Glutamatergic neuron (in vitro differentiated cells): ENCODE measurements at places on chromosomes 3 and 15. TPM values are rescaled to one million over a fixed set of nuclear protein-coding genes. Genes with fewer than 3 reads are reported as not detected.

GRCh38 chr3:184796551-184796950 is 15.4 kb upstream of the VPS8 start:
- H3K4me3 ChIP-seq, result no peak overlapping the region
- no peak overlapping the region for H3K27ac ChIP-seq
- peaks cover 4% of the 10 kb centered on the region for H3K27me3 ChIP-seq
- DNase-seq, result no peak

- DNase-seq, result no peak
- no peak overlapping the region for H3K27ac ChIP-seq
- peaks cover 2% of the 10 kb centered on the region for H3K27me3 ChIP-seq
Observed at GRCh38 chr3:60010781-60011180, 961.0 kb upstream of the CFAP20DC start.

GRCh38 chr3:115503394-115503793 is 119.9 kb upstream of the GAP43 start:
- H3K27ac ChIP-seq, result no peak overlapping the region
- DNase-seq, result no peak
- no peaks in the 10 kb centered on the region for H3K4me1 ChIP-seq
- no peaks in the 10 kb centered on the region for H3K27me3 ChIP-seq
- H3K4me3 ChIP-seq, result no peak overlapping the region
- H3K36me3 ChIP-seq, result peaks cover 13% of the 10 kb centered on the region

GRCh38 chr3:13518516-13518953 is 30.4 kb upstream of the FBLN2 start:
- no peak for DNase-seq
- H3K4me1 ChIP-seq, result peaks cover 2% of the 10 kb centered on the region
- no peak overlapping the region for H3K27ac ChIP-seq
- peaks cover 15% of the 10 kb centered on the region for H3K36me3 ChIP-seq
- no peak overlapping the region for H3K4me3 ChIP-seq

GRCh38 chr3:9208605-9209152 is 40.8 kb downstream of the SRGAP3 start:
- peaks cover 8% of the 10 kb centered on the region for H3K27me3 ChIP-seq
- no peaks in the 10 kb centered on the region for H3K36me3 ChIP-seq
- peaks cover 39% of the 10 kb centered on the region for H3K4me1 ChIP-seq
- H3K4me3 ChIP-seq, result no peak overlapping the region
- no peak for DNase-seq

DNA sequence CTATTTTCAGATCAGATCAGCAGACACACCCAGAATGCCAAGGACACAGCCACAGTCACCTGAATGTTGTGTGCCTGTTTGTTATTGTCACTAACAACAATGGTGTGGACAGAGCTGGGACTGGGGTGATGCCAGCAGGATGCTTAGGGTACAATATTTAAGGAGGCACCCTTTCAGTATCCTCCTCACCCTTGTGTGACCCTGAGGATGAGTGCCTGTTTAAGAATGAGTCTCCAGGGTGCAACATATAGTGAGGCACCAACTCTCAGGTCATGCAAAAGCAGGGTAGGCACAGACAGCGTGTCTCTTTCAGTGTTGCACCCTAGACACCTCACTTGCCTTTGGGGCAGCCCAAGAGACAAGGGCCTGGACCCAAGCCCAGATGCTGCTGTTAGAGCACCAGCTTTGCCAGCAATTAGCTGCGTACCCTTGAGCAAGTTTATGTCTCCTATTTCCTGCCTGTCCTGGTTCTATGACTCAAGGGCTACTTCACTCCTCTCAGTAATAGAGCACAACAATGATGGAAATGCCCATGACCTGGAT is 122.6 kb downstream of the AQP9 start:
- no peak for DNase-seq
- H3K4me3 ChIP-seq, result no peak overlapping the region
- peaks cover 13% of the 10 kb centered on the region for H3K4me1 ChIP-seq
- no peak overlapping the region for H3K27ac ChIP-seq
- no peaks in the 10 kb centered on the region for H3K27me3 ChIP-seq
- no peaks in the 10 kb centered on the region for H3K36me3 ChIP-seq

- no peak overlapping the region for H3K4me3 ChIP-seq
- H3K27ac ChIP-seq, result no peak overlapping the region
- no peaks in the 10 kb centered on the region for H3K36me3 ChIP-seq
- no peaks in the 10 kb centered on the region for H3K27me3 ChIP-seq
Observed at GRCh38 chr3:170448584-170448983, 29.9 kb downstream of the CLDN11 start.

DNA sequence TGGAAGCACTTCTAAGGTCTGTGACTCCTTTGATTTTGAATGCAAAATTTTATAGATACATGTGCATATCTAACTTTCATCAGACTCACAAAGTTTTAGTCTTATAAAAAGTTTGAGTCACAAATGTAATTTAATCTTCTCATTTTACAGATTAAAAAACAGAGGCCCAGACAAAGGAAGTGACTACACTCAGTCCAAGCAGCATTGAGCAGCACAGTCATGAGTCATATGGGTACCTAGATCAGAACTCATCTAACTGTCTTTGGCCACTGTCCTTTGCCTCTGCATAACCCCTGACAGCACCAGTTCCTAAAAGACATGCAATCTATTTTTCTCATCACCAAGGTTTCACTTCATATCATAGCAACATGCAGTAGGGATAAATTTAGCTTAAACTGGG is 210.7 kb upstream of the KCNH8 start:
- no peak for DNase-seq
- no peak overlapping the region for H3K27ac ChIP-seq
- peaks cover 2% of the 10 kb centered on the region for H3K27me3 ChIP-seq
- H3K4me3 ChIP-seq, result no peak overlapping the region
- H3K4me1 ChIP-seq, result no peaks in the 10 kb centered on the region

DNA sequence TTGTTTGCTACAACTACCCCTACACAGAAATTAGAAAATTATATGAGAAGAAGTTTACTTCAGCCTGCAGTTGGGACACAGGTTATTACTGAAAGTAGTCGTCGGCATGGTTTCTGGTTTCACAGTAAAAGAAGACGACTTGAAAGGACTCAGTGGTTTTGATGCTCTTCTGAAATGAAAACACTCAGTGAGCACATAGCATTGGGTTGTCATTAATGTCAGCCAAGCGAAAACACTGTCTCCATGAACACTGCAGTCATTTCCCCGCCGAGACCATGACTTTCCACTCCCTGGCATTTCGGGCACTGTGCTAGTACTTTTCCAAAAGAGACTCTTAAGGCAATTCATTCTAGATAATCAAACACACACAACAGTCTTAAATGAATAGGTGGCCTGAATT is 69.2 kb upstream of the ICE2 start:
- DNase-seq, result no peak
- H3K4me3 ChIP-seq, result no peak overlapping the region
- no peaks in the 10 kb centered on the region for H3K4me1 ChIP-seq

DNA sequence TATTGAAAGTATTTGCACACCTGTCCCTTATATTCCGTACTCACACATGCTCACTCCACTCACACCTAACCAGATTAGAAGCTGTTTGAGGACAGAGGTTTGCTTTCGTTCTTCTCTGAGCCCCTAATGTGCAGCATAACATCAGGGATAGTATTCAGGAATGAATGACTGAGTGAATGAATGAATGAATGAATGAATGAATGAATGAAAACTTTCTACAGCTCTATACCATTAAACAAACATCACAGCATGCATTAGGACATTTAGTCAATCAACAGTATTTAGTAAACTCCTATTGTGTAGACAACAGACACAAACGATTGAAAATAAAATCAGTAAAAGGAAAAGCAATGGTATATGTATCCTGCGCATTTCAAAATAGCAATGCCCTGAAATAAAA is 212.7 kb downstream of the SHQ1 start:
- H3K27ac ChIP-seq, result no peak overlapping the region
- no peaks in the 10 kb centered on the region for H3K4me1 ChIP-seq
- no peak for DNase-seq
- H3K4me3 ChIP-seq, result no peak overlapping the region

The RASGRP1 gene
- not detected for total RNA-seq

The B3GNT5 gene
- 2.9 TPM for total RNA-seq

DNA sequence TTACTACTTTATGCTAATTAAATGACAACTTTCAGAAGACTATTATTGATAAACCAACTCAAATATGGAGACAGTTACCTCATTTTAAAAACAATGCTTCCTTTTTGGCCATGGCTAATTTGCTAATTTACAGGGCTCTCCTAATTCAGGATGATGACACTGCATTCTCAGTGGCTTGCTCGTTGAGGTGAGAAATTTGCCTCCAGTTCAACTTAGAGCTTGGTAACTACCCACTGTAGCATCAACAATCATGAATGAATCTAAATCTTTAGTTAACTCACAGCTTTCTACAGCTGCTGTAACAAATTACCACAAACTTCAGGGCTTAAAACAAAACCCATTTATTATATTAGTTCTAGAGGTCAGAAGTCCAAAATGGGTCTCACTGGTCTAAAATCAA is 14.0 kb downstream of the PBRM1 start:
- H3K36me3 ChIP-seq, result peaks cover 10% of the 10 kb centered on the region
- H3K27ac ChIP-seq, result no peak overlapping the region

The WNT5A gene
- 0.76 TPM for total RNA-seq

- H3K4me1 ChIP-seq, result peaks cover 37% of the 10 kb centered on the region
- H3K27ac ChIP-seq, result no peak overlapping the region
- H3K4me3 ChIP-seq, result no peak overlapping the region
- H3K27me3 ChIP-seq, result peaks cover 9% of the 10 kb centered on the region
- no peak for DNase-seq
- no peaks in the 10 kb centered on the region for H3K36me3 ChIP-seq
Observed at GRCh38 chr15:101482526-101483371, 6.8 kb downstream of the PCSK6 start.

GRCh38 chr3:155026999-155027591 is 53.0 kb upstream of the MME start:
- no peaks in the 10 kb centered on the region for H3K36me3 ChIP-seq
- no peak for DNase-seq
- peak overlapping the region; percentile 4 for H3K27ac ChIP-seq
- peaks cover 2% of the 10 kb centered on the region for H3K27me3 ChIP-seq
- H3K4me3 ChIP-seq, result no peak overlapping the region
- H3K4me1 ChIP-seq, result peaks cover 7% of the 10 kb centered on the region

The BFSP2 gene
- total RNA-seq, result not detected

DNA sequence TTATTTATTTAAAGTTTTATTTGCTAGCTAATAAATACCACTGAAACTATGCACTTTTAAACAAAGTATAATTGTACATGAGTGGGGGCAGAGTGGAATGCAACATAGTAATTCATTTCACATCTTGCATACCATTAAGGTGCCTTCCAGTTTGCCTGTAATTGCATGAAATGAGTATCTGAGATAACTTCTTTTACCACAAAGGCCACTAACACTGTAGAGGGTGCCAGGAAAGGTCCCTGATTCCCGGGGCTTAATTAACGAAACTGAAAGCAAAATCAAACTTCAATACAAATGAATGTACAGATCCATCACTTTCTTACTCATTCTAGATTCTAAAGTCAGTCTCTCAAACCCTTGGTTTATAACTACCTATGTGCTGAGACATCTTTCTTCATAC is 2.1 kb downstream of the CD47 start:
- peak overlapping the region; percentile 90 for H3K27ac ChIP-seq
- no peak for DNase-seq
- peaks cover 15% of the 10 kb centered on the region for H3K27me3 ChIP-seq
- peaks cover 3% of the 10 kb centered on the region for H3K36me3 ChIP-seq
- H3K4me3 ChIP-seq, result no peak overlapping the region

- no peak overlapping the region for H3K27ac ChIP-seq
- H3K27me3 ChIP-seq, result peaks cover 3% of the 10 kb centered on the region
- peaks cover 4% of the 10 kb centered on the region for H3K4me1 ChIP-seq
- DNase-seq, result no peak
- no peak overlapping the region for H3K4me3 ChIP-seq
- H3K36me3 ChIP-seq, result peaks cover 18% of the 10 kb centered on the region
Observed at GRCh38 chr15:69757186-69757585, 304.6 kb downstream of the RPLP1 start.

GRCh38 chr15:58348095-58348812 is 83.5 kb upstream of the LIPC start:
- H3K36me3 ChIP-seq, result no peaks in the 10 kb centered on the region
- no peaks in the 10 kb centered on the region for H3K4me1 ChIP-seq
- H3K4me3 ChIP-seq, result no peak overlapping the region
- H3K27ac ChIP-seq, result no peak overlapping the region
- no peak for DNase-seq

GRCh38 chr3:64995857-64996551 is 308.2 kb upstream of the ADAMTS9 start:
- no peak for DNase-seq
- no peaks in the 10 kb centered on the region for H3K27me3 ChIP-seq
- peaks cover 10% of the 10 kb centered on the region for H3K4me1 ChIP-seq
- no peak overlapping the region for H3K4me3 ChIP-seq
- no peak overlapping the region for H3K27ac ChIP-seq

DNA sequence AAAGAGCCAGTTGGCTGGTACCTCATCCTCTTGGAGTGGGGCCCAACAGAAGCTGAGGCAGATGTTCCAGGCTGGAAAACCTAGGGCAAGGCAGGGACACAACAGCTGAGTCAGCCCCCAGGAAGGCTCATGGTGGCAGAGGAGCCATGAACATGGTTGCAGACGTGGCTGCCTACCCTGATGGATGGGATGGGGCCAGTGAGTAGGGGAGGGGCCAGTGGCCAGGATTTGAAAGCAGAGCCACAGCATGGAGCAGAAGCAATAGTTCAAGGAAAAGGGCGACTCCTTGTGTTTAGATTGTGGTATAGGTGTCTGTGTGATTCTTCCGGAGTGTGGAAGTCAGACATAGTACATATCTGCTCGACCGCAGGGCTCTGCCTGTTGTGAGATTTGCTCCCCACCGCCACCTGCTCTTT is 24.2 kb downstream of the PXYLP1 start:
- H3K4me1 ChIP-seq, result peaks cover 43% of the 10 kb centered on the region
- H3K4me3 ChIP-seq, result no peak overlapping the region
- peaks cover 2% of the 10 kb centered on the region for H3K27me3 ChIP-seq
- no peaks in the 10 kb centered on the region for H3K36me3 ChIP-seq
- DNase-seq, result no peak
- no peak overlapping the region for H3K27ac ChIP-seq

- H3K36me3 ChIP-seq, result peaks cover 16% of the 10 kb centered on the region
- H3K4me3 ChIP-seq, result no peak overlapping the region
- H3K27ac ChIP-seq, result no peak overlapping the region
- peaks cover 4% of the 10 kb centered on the region for H3K27me3 ChIP-seq
Observed at GRCh38 chr3:32097768-32098167, 8.7 kb upstream of the GPD1L start.

- H3K27me3 ChIP-seq, result peaks cover 6% of the 10 kb centered on the region
- no peaks in the 10 kb centered on the region for H3K4me1 ChIP-seq
- H3K27ac ChIP-seq, result no peak overlapping the region
Observed at GRCh38 chr15:98416222-98416855, 232.0 kb upstream of the IGF1R start.

DNA sequence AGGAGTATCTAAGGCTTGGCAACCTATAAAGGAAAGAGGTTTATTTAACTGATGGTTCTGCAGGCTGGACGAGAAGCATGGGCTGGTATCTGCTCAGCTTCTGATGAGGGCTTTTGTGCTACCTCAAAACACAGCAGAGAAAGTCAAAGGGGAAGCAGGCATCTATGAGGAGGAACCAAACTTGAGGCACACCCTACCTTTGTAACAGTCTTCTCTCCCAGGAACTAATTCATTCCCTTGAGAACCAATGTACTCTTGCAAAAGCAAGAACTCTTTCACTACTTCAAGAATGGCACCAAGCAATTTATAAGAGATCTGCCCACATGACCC is 109.0 kb downstream of the CGGBP1 start:
- H3K27ac ChIP-seq, result no peak overlapping the region
- H3K4me3 ChIP-seq, result no peak overlapping the region
- no peak for DNase-seq
- H3K27me3 ChIP-seq, result no peaks in the 10 kb centered on the region
- no peaks in the 10 kb centered on the region for H3K4me1 ChIP-seq
- no peaks in the 10 kb centered on the region for H3K36me3 ChIP-seq

- H3K4me3 ChIP-seq, result no peak overlapping the region
- no peak overlapping the region for H3K27ac ChIP-seq
- peaks cover 6% of the 10 kb centered on the region for H3K27me3 ChIP-seq
- DNase-seq, result no peak
- H3K36me3 ChIP-seq, result peaks cover 15% of the 10 kb centered on the region
- peaks cover 19% of the 10 kb centered on the region for H3K4me1 ChIP-seq
Observed at GRCh38 chr3:127342735-127343134, 54.9 kb upstream of the PRR20G start.

The ZNF80 gene
- total RNA-seq, result not detected
